ENCODE measurements at places on chromosomes 4 and X.
A peak's percentile ranks its signal among the peaks of the same experiment; 100 is the strongest.

DNA sequence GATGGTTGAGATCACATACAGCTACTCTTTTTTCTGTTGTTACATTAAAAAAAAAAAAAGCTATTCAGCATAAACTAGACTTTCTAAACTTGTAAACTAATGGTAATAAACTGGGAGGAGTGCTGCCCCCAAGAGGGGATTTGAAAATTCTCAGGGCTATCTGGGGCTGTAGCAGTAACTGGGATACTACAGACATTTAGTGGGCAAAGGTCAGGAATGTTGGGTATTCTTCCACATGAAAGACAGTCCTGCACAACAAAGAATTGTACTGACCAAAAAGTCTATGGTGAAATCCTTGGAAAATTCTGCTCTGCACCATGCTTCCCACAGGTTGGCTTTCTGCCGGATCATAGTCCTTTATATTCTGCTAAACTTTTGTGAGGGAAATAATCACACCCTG, 232.6 kb upstream of the BOD1L1 start:
- no peak for DNase-seq

- DNase-seq, result peak; percentile 21
These were observed 1.3 kb downstream of the PARM1 start for GRCh38 chr4:74934016-74934831.

DNA sequence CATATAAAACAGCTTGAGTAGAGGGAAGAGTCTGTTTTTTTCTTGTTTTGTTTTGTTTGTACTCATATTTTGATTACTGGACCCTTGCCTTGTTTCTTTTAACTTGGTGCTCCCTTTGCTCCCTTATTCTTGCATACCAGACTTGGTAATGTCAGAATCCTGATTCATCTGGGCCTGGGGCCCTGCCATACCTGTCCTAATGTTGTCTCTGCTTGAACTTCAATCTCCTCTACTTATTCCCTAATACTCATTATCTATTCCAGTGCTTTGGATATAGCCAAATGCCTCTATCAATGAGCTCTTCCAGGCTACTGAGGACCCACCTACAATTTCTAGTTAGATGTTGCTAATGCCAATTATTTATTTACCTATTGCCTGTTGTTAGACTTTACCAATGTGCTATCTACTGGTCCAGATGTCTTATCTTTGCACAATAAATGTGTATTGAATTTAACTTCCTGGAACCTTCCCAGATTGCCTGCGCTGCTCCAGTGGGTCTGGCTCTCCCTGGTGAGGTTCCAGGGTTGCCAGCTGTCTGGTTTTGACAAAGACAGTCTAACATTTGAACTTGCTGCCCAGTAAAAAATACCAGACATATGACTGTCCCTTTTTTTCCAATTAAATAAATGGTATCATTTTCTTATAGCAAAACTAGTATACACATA, 64.4 kb upstream of the ACSL4 start:
- DNase-seq, result peak; percentile 30

DNA sequence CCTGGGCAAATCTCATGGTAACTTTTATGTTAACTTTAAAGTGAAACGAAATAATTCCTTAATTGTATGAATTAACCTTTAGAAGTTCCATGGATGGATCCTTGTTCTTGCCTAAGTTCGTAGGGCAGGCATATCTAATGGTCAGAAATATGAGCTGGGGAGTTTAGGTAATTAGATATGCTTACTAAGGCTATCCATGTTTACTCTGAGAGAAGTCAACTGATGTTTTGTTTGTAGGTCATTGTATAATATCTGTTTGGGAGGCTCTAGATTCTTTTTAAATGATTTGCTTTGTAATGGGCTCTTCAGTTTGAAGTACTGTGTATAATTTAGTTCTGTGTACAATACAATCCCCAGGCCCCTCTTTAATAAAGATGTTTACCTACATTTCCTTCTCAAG, 117.0 kb downstream of the DCK start:
- DNase-seq, result no peak

DNA sequence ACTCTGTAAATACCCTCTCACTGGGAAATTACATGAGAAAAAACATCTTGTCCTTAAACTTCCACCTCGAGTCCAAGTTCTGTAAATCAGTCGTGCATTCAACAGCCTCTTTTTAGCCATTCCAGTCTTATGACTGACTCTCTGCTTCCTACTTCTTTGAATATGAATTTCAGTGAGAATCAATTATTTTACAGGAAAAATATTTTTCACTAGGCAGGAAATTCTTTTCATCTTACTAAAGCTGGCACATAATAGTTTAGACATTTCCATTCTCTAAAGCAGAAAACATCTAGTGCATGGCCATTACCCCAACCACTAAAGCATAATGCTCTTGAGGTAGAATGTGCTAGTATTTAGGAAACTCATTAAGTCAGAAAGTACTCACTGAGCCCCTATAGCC, 565.7 kb upstream of the FAT1 start:
- DNase-seq, result no peak

DNA sequence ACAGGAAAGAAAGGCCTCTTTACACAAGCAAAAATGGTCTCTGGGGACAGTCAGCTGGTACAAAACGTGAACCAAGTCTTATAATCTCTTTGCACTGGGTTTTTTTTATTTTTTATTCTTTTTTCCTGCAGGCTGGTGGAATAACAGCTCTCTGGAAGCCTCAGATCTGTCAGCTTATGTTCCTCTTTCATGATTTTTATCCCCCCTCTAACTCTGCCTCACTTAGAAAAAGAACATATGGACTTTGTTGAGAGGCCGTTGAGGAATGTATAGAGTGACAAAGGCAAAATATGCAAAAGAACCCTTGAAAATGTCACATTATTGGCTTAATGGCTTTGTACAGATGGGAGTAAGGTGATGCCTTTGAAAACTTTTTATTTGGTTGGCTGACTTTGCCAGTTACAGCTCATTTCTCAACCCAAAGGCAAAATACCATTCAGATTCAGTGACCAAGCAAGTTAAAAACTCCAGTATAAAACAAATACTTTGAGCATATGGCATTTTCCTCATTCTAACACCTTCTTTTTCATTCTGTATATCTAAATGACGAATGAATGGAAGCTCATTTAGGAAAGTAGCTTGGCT, 111.1 kb downstream of the RNF150 start:
- DNase-seq, result peak; percentile 89

GRCh38 chr4:188246488-188246887, 107.2 kb downstream of the TRIML1 start:
- no peak for DNase-seq

- DNase-seq, result no peak
These were observed 150.4 kb downstream of the MGST2 start for GRCh38 chr4:139815778-139816601.

- DNase-seq, result no peak
These were observed 750.1 kb upstream of the ADGRL3 start for GRCh38 chr4:60450054-60450453.

DNA sequence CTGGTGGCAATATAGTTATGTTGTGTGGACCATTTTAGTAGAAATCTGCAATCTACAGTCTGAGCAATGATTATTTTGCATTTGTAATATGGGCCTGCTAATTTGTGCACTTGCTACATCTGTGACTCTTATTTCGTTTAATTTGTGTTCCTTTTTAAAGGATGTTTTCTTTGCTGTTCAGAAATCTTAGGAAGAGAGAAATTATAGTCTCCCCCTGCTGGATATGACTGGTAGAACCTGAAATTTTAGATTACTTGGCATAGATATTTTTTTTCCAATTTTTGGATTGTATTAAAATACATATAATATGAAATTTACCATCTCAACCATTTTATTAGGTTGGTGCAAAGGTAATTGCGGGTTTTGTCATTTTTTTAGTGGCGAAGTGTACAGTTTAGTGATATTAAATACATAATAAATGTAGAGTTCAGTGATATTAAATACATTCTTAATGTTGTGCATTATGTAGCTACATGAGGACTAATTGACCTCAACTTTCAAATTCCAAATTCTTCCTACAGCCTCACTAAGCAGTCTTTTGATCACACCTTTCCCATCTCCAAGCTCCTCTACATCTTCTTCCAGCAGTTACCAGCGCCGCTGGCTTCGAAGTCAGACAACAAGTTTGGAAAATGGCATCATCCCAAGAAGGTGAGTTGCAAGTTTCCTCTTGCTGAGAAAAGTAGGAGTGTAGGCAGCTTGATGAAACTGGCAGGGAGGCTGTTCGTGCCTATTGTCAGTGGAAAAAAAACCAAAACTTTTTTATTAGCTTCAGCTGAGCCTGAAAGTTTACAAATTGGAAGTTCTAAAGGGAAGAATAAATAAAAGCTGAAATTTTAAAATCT, 82.2 kb downstream of the FNIP2 start:
- peak; percentile 7 for DNase-seq

- no peak for DNase-seq
These were observed 5.3 kb downstream of the NAT8L start for GRCh38 chr4:2064276-2064991.

GRCh38 chr4:188106454-188106853, 2.9 kb downstream of the TRIML2 start:
- DNase-seq, result no peak

DNA sequence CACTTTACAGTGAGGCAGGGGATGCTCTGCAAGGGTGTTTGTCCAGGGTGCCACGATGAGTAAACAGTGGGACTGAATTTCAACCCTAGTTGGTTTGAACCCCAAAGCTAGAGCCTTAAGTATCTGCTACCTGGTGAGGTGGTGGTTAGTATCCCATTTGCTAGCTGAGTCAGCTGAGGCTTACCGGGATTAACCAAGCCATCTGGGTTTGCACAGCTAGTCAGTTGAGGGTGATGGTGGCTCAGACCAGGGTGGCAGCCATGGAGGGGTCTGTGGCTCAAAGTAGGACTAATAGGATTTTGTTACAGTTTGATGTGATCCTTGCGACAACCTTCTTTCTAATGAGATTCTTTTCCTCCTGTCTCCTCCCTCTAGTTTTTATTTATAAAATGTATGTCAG, 1.9 kb downstream of the EVC start:
- no peak for DNase-seq

GRCh38 chr4:21001490-21001889, 301.2 kb downstream of the PACRGL start:
- no peak for DNase-seq

DNA sequence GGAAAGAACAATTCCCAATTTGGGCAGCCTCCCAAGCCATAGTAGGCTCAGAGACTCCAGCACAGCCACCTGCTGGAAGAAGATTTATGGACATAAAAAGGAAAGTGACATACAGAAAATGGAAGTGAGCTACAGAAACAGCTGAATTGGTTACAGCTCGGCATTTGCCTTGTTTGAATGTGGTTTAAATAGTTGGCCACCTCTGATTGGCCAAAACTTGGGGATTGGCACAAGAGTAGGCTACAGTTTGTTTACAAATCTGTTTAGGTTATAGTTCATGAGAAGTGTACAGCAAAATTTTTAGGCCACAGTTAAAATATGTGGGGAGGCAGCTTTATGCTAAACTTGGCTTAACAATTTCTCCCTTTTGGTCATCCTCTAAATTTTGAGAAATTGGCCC, 150.4 kb downstream of the MAGEC1 start:
- DNase-seq, result no peak

GRCh38 chrX:134547047-134547679, 87.2 kb downstream of the HPRT1 start:
- no peak for DNase-seq
